NCI-H510A (cell line): ENCODE measurements at places on chromosomes 6 and 20.

GRCh38 chr20:6925744-6926278 is 158.3 kb downstream of the BMP2 start:
- no peak for DNase-seq

DNA sequence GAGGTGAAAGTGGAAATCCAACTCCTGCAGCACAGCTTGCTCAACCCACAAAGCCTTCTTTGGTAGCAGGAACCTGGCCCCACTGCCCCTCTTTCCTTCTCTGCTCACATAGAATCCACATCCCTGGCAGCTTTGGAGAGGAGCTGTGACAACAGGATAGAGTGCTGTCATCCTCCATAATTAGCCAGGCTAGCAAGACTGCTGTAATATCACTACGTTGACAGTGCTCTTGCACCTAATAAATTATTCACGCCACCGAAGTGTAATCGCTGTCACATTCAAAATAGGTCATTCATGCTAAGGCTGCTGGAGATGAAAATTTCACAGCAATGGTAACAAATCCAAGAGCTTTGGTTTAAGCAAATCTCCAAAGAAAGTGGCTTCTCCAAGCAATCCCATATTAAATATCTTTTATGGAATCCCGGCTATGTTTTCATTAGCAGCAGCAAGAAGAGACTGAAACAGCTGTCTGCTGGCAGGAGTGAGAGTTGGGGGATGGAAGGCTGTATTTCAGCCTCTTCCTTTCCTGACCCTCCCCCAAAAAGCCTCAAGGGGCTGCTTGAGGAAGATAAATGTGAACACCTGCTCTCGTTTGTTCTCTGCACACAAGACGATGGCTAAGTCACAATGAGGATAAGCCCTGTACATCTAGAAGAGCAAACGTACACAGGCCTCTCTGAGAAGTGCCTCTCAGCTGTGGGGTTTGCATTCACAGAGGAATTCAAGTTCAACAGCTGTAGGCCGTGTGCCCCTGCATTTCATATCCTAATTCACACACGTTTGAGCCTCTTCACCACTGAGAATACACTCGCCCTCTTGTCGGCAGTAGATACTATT is 16.5 kb downstream of the RIPOR2 start:
- DNase-seq: peak; percentile 73

DNA sequence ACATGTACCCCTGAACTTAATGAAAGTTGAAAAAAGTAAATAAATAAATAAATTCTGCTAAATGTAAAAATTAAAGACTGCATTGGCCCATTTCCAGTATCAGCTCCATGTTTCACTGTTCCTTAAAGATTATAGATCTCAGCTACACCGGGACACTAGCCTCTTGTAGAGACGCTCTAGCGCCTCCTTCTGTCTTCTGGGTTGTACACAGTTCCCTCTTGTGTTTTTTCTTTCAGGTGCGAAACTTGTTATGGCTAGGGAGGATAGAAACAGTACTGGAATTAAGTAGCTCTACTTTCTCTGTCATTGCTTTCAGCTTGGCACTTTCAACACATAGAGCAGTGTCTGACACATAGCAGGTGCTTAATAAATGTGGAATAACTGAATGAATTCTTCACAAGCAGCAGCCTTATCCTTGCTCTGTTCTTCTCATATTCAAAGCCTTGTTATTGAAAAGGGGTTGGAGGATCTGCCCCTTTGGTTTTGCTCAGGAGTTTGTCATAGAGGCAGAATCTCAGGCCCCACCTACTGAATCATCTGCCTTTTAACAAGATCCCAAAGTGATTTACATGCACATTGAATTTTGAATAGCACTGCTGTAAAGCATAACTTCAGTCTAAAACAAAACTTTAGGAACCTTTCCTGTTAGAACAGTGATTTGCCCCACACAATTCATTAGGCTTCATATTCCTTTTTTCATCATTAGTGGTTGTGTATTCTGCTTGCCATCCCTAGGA is 92.3 kb downstream of the FIG4 start:
- DNase-seq: no peak

- DNase-seq: no peak
These were observed 602.4 kb downstream of the COL12A1 start for GRCh38 chr6:74603322-74604076.

GRCh38 chr20:48411245-48411644 is 416.6 kb downstream of the PREX1 start:
- no peak for DNase-seq

GRCh38 chr20:43839793-43840199 is 74.9 kb upstream of the TOX2 start:
- no peak for DNase-seq

GRCh38 chr6:90663873-90664272 is 77.0 kb upstream of the MAP3K7 start:
- DNase-seq: no peak

GRCh38 chr6:108805611-108806167 is 42.5 kb upstream of the ARMC2 start:
- DNase-seq: no peak

DNA sequence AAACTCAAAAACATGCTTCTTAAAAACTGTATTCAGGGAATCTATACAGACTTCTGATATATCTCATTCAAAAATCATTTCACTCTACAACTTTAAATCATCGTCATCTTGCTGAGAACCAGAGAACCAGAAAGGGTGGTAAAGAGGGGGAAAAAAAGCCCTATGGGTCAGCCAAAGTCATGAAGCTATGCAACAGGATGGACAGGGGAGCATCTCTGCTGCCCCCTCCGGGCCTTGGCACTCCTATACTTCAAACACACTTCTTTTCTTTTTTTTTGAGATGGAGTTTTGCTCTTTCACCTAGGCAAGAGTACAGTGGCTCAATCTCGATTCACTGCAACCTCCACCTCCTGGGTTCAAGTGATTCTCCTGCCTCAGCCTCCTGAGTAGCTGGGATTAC is 73.5 kb upstream of the NFATC2 start:
- DNase-seq: no peak

GRCh38 chr6:30651143-30651542 is 4.2 kb downstream of the C6orf136 start:
- DNase-seq: no peak

- DNase-seq: no peak
These were observed 372.7 kb upstream of the SULF2 start for GRCh38 chr20:48158014-48158413.

- DNase-seq: no peak
These were observed 464.1 kb upstream of the ARID1B start for GRCh38 chr6:156313037-156313436.

DNA sequence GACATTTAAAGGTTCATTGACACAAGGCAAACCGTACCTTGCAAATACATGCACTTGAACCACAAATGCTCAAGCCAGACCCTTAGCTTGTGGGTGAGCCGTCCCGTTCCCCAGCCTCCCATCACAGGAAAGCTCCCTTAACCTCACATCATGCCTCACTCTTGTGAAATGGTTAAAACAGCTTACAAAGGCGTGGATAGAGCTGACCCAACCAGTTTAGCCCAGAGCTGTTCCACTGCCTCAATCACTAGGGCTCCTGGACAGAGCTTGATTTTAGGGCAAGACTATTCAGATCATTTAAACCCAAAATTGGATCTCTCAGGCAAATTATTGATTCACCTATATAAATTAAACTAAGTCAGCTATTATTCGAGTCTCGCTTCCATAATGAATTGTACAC is 229.6 kb upstream of the TAB2 start:
- no peak for DNase-seq

- no peak for DNase-seq
These were observed 117.1 kb upstream of the RAB32 start for GRCh38 chr6:146426516-146426915.

DNA sequence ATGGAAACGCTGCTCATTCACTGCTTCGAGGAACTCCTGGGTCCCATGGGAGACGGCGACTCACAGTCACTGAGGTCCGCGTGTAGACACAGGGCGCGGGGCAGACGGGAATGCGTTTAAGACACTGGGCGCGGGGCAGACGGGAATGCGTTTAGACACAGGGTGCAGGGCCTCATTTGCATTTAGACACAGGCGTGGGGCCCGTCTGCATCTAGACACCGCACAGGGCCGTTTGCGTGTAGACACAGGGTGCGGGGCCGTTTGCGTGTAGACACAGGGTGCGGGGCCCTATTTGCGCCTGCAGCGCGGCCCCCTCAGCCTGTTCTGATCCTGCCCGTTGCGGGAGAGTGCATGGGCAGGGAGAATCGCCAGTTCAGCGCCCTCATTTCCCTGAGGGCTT is 10.4 kb downstream of the DACT2 start:
- DNase-seq: no peak

GRCh38 chr6:39330476-39330875 is 8.0 kb upstream of the KCNK16 start:
- DNase-seq: peak; percentile 55

DNA sequence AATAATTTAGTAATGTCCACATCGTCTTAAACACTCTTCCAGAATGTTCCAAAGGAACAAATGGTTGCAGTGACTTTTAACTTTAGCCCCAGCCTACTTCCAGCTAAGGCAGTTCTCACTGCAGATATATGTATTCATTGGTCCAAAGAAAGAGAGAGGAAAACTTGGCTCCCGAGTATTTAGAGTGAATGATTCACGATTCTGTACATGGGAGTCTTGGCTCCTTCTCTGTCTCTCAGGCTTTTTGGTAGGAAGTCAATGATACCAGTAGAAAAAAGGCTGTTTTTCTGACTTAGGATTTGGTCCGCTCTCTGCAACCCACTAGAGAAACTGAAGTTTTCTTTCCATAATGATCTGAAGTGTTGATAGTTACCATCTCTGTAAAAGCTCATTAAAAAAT is 38.6 kb downstream of the E2F3 start:
- no peak for DNase-seq

DNA sequence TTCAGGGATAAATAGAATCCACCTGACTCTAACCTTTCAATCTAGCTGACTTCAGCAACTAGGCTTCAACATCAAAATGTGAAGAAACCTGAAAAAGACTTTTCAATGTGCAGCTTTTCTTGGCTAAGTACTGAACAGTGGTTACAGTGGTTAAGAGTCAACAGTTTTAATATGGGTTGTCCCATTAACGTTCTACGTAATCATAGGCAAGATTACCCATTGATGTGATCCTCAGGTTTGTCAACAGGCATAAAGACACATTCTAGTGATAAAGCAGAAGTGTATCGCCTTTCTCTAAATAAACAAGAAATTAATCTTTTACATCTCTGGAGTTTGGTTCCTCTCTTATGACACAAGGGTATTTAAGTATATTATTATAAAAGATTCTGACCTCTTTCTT is 154.1 kb upstream of the RUNX2 start:
- DNase-seq: no peak

- no peak for DNase-seq
These were observed 25.7 kb upstream of the IGF2R start for GRCh38 chr6:159943101-159943632.

GRCh38 chr6:138849791-138850190 is 53.9 kb downstream of the ECT2L start:
- DNase-seq: no peak

DNA sequence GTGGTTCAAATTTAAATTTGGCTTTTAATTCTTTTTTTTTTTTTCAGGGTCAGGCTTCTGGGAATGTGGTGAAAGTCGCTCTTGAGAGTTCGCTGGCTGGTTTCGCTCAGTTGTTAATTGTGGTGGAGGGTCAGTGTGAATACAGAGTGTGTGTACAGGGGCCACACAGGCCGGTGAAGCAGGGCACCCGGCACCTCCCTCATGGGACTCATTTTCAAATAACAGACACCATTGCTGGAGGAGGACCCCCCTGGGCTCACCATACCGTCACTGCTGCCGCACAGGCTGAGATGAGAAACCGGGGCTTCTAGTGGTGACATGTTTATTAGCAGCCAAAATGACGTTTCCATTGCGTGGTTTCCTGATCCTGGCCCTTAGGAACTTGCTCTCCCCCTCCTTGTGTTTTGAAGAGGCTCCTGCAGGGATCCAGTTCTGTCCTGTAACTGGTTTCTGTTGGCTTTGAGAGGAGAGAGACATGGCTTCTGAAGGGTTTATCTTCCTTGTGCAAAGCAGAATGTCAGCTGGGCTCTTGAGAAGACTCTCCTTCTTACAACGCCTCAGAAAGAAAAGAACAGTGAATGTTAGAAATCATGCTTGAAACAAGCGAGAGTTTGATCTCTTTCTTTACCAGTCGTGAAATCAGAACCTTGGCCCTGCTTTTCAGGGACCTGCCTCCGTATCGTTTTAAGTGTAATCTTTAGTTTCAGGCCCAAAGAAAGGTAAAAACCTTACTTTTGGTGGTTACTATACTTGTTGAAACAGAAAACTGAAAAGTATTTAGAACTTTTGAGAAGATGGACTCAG is 37.8 kb downstream of the DUSP22 start:
- DNase-seq: no peak

GRCh38 chr6:136526196-136526930 is 23.9 kb downstream of the MAP7 start:
- no peak for DNase-seq

DNA sequence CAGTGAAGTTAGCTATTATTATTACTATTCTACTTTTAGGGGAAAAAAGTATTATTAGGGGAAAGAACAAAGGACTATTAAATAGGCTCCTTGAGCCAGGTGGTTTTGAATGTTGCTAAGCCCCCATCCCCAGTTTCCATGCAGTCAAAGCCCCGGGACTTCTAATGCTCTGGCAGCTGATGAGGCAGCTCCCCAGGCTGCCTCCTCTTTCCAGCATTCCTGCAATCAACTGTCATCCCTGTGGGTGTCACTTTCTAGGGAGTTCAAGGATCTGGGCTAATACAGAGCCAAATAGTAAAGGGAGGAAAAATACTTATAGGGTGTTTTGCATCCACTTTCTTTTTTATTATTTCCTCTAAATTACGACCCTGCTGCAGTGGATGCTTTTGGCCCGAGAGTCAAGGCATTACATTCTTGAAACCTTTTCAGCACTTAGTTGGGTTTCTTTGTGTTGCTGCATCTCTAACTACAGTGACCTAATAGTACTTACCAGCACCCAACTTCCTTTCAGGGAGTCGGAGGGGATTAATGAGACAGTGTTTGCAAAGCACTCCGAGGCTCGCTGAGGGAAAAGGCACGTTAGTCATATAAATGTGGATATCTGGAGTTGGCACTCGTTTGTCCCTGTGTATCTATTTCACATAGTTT is 303.9 kb upstream of the MAP3K7 start:
- DNase-seq: no peak

- DNase-seq: no peak
These were observed 3.1 kb downstream of the NTSR1 start for GRCh38 chr20:62711703-62712101.

DNA sequence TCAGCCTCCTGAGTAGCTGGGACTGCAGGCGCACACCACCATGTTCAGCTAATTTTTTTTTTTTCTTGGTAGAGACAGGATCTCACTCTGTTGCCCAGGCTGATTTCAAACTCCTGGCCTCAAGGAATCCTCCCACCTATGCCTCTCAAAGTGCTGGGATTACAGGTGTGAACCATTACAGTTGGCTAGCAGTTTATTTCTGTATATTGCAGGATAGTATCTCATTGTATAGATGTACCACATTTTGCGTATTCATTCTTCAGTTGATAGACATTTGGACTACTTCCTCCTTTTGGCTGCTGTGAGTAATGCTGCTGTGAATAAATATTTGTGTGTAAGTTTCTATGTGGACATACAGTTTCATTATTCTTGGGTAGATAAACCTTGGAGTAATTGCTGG is 32.9 kb downstream of the ASXL1 start:
- no peak for DNase-seq
